ENCODE measurements at places on chromosomes 16 and 17.

- no peak for DNase-seq
These were observed 43.5 kb downstream of the TEX2 start for GRCh38 chr17:64219571-64219970.

GRCh38 chr17:17668358-17668757 lies 12.9 kb upstream of the RAI1 start:
- DNase-seq = no peak

DNA sequence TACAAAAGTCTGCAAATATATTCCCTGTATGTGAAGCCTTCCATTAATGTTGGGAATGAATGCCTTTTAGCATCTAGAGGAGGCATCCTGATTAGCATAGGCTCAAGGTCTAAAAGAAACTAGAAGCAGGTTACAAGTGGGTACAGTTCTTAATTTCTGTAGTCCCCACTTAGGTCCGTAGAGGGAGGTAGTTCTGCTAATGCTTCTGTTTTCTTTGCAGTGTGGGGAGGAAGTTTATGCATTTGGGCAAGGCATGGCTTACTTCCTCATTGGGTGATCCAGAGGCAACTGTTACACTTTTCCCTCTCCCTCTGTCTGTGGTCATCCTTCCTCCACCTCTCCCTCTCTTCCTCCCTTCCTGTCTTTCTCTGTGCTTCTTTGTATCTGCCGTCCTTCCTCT lies 108.4 kb upstream of the ZKSCAN2 start:
- DNase-seq = no peak

- no peak for DNase-seq
These were observed 12.0 kb downstream of the CPSF4L start for GRCh38 chr17:73249700-73250099.

- DNase-seq = no peak
These were observed 12.4 kb upstream of the TOM1L1 start for GRCh38 chr17:54888254-54888653.

DNA sequence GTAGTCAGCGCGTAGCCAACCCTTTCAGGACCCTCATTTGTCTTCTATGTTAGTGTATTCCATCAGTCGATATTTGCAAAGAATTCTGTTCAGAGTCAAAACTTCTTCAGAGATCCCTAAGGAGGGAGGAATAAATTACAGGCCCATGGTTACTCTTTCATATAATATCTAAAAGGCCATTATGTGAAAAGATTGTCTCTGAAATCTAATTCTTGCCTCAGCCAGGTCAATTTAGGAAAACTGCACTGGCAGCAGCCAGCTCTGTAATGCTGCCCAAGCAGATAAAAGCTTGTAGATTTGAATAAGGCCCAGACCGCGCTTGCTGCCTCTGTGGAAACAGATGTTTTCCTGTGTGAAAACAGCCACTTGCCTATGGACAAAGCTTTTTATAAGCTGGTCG lies 379.8 kb downstream of the CNTNAP4 start:
- DNase-seq = no peak

- DNase-seq = no peak
These were observed 143.9 kb downstream of the SNX29 start for GRCh38 chr16:12120217-12120981.

DNA sequence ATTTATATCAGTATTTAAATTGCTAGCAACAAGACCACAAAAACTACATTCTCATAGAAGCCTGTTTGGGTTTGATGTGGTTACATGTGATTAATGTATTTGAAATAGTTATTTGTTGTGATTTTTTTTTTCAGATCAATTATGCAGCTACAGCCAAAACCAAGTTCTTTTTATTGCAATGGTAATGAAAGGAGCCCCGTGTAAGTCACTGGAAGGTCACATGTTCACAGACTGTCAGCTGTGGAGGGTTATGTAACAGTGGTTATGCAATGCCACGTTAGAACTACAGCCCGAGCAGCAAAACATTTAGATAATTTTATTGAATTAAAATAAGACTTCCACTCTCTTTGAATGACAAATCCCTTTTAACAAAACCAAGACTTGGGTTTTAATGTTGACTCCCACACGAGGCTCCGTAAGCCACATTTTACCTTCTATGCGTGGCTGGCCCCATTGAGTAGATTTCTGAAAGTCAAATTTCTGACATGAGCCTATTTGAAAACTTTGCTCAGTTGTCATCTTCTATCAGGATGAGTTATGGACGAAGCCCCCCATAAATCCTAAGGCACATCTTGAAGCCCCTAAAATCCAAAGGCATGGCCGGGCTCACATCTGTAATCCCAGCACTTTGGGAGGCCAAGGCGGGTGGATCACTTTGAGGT lies 41.8 kb upstream of the SEC14L1 start:
- no peak for DNase-seq

Data from kidney epithelial cell (primary cell).